ENCODE measurements at places on chromosomes 1 and 21. TPM values are rescaled to one million over a fixed set of nuclear protein-coding genes. Genes with fewer than 3 reads are reported as not detected.

DNA sequence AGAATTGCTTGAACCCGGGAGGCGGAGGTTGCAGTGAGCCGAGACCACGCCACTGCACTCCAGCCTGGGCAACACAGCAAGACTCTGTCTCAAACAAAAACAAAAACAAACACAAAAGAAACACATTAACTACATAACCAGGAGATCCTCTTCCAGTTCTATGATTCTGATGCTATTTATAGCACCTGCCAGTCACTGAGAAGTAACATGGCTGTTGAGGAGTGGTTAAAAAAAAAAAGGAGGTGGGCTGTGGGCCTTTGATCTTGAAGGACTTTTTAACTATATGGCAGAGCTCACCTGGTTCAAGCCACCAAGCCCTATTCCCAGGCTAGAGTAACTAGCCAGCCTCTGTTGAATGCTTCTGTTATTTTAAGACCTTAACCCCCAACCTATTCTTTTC, 148.8 kb downstream of the ZBTB18 start:
- no peak for DNase-seq

DNA sequence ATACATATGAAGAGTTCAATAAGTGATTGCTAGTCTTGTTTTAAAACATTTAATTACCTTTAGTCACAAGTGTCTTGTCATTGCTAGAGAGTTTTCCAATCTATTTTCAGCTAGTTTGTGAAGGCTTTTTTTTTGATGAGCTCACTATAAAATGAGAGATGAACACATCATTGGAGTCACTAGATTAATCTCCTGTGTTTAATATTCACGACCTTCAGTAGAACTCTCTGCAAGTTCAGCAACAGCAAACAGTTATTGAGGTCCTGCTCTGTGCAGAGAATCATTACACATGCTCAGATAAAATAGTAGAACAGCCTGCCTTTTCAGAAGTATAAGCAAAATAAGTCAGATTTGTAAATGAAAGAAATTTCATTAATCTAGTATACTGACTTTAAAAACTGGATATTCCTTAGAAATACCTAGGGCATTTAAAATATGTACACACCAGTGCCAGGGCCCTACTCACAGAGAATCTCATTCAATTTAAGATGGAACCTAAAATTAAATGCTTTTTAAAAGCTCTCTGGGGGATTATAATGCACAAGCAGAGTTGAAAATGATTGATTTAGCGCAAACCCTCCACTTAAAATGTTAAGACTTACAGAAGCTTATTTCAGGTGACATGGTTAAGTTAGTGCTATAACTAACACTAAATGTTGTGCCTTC, 30.5 kb downstream of the KRTAP20-3 start:
- no peak for DNase-seq

- no peak for DNase-seq
Observed at GRCh38 chr1:214970016-214970415, 112.5 kb upstream of the KCNK2 start.

- DNase-seq, result no peak
Observed at GRCh38 chr1:202268817-202269216, 72.9 kb downstream of the UBE2T start.

DNA sequence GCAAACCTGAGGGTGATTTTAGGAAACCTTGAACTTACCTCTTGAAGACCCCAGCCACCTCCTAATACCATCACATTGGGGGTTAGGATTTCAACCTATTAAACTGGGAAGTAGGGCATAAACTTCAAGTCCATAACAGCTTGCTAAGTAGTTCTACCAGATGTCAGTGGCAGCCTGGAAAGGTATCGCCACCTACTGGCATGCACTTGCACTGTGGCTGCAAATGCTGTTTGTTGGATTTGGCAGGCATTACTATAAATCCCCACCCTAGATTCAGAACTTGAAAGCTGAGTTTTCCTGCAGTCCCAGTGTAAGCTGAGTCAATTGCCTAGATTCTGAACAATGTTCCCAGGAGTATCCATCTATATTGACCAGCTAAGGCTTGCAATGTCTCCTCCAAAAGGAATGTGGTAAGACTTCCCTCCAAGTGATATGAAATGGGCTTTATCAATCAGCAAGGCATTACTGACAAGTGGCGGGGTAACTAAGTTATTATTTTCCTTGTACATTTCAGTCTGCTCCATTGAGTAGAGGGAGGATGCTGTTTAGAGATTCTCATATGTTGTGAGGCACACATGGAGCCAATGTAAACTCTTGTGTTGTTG, 474.5 kb downstream of the PTPRC start:
- DNase-seq, result peak; percentile 85

GRCh38 chr1:224266105-224266914, 63.7 kb downstream of the NVL start:
- DNase-seq, result no peak

GRCh38 chr1:156599811-156600210, 1.5 kb downstream of the GPATCH4 start:
- no peak for DNase-seq

DNA sequence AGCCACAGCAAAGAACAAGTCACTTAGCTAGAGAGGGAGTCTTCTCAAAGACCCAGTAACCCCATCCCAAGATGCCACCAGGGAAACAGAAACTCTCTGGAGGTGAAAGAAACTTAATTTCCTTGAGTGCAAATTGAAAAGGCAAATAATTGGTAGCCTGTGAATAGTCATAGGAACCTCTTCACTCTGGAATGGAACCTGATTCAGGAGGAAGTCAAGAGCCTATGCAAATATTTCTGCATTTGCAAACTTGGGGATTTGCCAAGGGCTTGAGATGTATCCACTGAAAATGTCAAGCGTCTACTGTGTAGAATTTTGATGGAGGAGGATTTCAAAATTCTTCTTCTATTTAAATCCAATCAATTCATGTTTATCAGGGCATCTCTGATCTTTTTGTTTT, 5.7 kb downstream of the HIVEP3 start:
- DNase-seq, result no peak

DNA sequence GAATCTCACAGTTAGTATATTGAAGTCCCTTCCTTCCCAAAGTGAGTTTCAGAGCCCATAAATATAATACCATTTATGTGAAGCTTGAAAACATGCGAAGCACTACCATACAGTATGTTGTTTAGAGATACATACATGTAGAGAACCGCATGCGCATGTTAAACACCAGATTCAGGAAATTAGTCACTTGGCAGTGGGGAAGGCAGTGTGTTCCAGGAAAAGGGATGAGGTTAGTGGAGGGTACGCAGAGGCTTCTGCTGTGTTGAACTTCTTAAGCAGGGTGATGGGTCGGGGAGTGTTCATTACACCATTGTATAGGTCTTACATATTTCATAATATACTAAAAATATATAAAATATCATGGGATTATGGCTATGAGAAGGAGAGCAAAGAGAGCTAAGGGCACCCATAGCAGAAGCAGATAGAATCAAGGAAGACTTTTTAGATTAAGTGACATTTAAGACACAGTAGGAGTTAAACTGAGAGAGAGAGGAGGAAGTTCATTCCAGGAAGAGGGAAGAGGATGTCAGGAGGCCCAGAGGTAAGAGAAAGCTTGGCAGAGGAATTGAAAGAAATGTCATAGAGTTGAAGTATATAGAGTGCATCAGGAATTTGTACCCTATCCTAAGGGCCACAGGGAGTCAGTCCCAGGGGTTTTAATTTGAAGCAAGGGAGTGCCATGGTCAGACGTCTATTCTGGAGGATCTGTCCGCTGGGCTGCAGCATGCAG, 43.5 kb upstream of the SARS1 start:
- peak; percentile 66 for DNase-seq

GRCh38 chr21:34905218-34905537, 143.9 kb downstream of the RUNX1 start:
- DNase-seq, result no peak

- DNase-seq, result no peak
Observed at GRCh38 chr1:179298952-179299351, 5.4 kb downstream of the SOAT1 start.

- DNase-seq, result peak; percentile 33
Observed at GRCh38 chr1:186978596-186979556, 150.1 kb downstream of the PLA2G4A start.

GRCh38 chr21:24693779-24694178, 913.5 kb downstream of the MRPL39 start:
- no peak for DNase-seq

DNA sequence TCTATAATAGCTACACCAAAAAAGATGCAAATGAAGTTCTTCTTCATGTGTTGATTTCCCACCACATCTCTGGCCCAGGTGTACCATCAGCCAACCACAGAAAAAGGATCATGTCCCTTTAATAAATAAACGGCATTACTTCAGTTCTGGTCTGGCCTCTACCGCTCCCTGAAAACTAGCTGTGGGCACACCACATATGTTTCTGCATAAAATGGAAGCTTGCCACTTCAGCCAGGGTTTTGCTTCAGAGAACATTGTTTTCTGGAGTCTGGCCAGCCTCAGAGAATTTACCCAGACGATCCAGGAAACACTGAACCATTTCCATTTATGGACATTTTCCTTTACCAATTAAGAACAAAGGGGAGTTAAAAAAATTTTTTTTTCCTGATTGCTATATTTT, 5.8 kb upstream of the LAMC2 start:
- DNase-seq, result peak; percentile 87

DNA sequence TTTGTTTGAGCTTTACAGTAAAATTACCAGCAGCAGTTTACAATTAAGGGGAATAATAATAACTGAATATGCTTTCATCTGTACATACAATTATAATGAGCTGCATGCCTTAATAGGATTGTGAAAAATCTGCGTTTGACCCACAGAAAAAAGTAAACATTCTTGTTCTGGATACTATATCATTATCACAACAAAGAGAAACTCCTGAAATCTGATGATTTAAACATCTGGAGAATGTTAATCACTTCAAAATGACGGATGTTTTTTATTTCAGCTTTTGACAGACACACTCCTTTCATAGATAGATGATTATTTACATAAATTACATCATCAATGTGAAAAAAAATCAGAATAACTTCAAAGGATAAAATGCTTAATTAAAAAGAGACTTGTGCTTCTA, 58.5 kb downstream of the TYW3 start:
- no peak for DNase-seq

- DNase-seq, result no peak
Observed at GRCh38 chr1:119647228-119647733, 785 bp downstream of the ZNF697 start.

DNA sequence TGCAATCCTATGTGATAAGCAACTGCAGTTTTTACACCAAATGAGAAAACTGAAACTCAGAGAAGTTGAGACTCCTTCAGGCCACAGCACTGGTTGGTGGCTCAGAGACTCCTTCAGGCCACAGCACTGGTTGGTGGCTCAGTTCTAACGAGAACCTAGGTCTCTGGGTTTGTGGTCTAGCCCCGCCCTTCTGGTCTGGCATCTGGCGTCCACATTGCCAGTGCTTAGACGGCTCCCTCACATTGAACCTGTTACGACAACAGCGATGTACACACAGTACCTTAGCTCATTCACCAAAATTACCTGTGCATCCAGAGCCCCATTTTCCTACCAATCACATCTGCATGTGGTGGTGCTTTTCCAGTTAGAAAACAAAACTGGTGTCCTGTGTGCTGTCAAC, 66.1 kb downstream of the NID1 start:
- no peak for DNase-seq

The CAMSAP2 gene
- 6.7 TPM for polyA plus RNA-seq

The TUFT1 gene
- polyA plus RNA-seq, result 5.1 TPM

The TAS1R1 gene
- polyA plus RNA-seq, result not detected

All from endothelial cell of umbilical vein (primary cell).